Thoracic aorta (tissue), 2 donors: ENCODE measurements at places on chromosomes 2 and 18.

DNA sequence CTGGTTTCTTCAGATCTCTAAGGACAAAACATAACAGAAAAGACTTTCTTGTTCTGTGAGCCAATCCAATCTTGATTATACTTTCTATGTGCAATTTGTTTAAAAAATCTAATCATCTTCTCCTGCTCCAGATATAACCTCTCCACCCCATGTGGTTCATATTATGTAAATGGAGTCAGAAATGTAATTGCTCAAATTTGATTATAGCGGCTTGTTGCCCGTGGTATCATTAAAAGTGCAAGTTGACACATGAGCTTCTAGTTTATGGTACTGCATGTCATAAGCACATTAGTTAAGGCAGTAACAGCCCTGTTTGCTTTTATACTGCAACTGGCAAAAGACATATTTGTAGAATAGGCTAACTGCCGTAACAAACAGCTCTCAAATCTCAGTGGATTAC is 715.1 kb upstream of the CDH7 start:
- H3K36me3 ChIP-seq, result no peaks in the 10 kb centered on the region
- no peak overlapping the region for H3K27ac ChIP-seq
- no peaks in the 10 kb centered on the region for H3K27me3 ChIP-seq
- no peaks in the 10 kb centered on the region for H3K4me1 ChIP-seq

DNA sequence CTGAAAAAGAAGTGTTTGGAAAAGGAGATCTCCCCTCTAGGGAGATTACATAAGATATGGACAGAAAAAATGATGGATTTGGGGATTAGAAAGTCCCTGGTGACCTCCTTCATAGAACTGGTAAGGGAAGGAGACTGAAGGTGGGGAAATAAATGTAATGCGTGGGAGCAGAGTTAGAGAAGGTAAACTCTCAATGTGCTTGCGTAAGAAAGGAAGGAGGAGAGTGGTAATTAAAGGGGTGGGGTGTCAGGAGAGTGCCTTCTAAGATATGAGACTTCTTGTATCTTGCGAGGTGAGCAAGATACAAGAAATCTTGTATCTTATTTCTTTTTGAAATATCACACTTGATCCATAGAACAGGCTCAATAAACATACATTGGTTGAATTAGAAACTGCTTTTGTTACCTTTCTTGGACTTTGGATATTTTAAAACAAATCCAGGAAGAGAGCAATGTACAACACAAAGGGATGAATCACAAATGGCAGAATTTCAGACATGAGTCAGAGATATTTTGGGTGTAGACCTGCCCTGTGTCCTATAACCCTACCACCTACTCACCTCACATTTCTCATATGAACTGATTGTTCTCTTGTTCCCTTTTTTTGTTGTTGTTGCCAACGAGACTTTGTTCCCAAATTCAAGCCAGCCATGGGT is 342.4 kb downstream of the INSIG2 start:
- no peak overlapping the region for H3K27ac ChIP-seq
- no peaks in the 10 kb centered on the region for H3K4me1 ChIP-seq
- H3K36me3 ChIP-seq, result no peaks in the 10 kb centered on the region
- H3K27me3 ChIP-seq, result no peaks in the 10 kb centered on the region
- no peak for DNase-seq

- H3K27ac ChIP-seq, result no peak overlapping the region
- no peak for DNase-seq
- peaks cover 9% of the 10 kb centered on the region for H3K36me3 ChIP-seq
- no peaks in the 10 kb centered on the region for H3K4me1 ChIP-seq
Measured at GRCh38 chr2:174365571-174365970, 30.0 kb upstream of the SCRN3 start.

- H3K4me1 ChIP-seq, result peaks cover 69% of the 10 kb centered on the region
- no peak for DNase-seq
- no peaks in the 10 kb centered on the region for H3K27me3 ChIP-seq
- H3K27ac ChIP-seq, result peak overlapping the region; percentile 35
- H3K36me3 ChIP-seq, result no peaks in the 10 kb centered on the region
- no peak overlapping the region for H3K4me3 ChIP-seq
Measured at GRCh38 chr2:237726401-237726830, 72.2 kb upstream of the RBM44 start.

GRCh38 chr2:22520369-22521288 is 864.4 kb upstream of the KLHL29 start:
- no peaks in the 10 kb centered on the region for H3K36me3 ChIP-seq
- H3K27me3 ChIP-seq, result no peaks in the 10 kb centered on the region
- no peak overlapping the region for H3K4me3 ChIP-seq
- H3K4me1 ChIP-seq, result no peaks in the 10 kb centered on the region
- DNase-seq, result no peak
- no peak overlapping the region for H3K27ac ChIP-seq

DNA sequence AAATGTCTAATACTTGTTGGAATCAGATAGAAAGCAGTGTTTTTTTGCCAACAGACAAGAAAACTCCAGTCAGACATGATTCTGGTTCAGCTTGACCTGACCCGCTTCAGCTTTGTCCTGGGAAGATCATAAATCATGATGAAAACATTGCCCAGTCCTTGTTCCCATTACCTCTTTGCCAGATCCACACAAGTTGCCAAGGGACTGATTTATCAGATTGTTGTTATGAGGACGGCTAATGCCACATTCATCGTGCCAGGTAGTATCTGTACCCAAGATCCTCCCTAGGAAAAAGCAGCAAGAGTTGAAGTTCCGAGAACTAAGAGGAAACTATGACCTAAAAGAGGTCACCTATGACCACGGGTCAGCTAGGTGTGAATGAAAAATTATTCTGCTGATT is 39.0 kb downstream of the SLC40A1 start:
- DNase-seq, result no peak
- H3K4me3 ChIP-seq, result no peak overlapping the region
- H3K4me1 ChIP-seq, result peaks cover 58% of the 10 kb centered on the region
- no peaks in the 10 kb centered on the region for H3K36me3 ChIP-seq
- H3K27ac ChIP-seq, result peak overlapping the region; percentile 53

DNA sequence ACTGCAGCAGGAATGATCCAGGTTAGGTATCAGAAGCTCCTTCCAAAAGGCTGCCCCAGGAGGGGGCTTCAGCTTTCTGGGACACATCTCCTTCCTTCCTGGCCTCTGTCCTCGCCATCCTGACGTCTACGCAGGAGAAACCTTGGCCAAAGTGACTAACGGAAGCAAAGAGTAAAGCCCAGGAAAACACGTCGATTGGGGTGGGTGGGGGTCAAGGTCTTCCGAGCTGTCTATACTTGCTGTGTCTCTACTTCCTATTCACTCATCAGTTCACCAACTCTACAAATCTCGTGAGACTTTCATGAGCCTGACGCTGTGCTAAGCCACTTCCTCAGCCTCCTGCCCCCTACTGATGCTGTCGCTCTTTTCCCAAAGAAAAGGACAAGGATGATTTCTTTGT is 212.6 kb downstream of the TNS1 start:
- no peak for DNase-seq
- peak overlapping the region; percentile 68 for H3K27ac ChIP-seq
- H3K27me3 ChIP-seq, result no peaks in the 10 kb centered on the region
- peaks cover 24% of the 10 kb centered on the region for H3K36me3 ChIP-seq
- peak overlapping the region; percentile 47 for H3K4me3 ChIP-seq

GRCh38 chr2:239891698-239892097 is 133.4 kb downstream of the NDUFA10 start:
- DNase-seq, result no peak
- no peaks in the 10 kb centered on the region for H3K4me1 ChIP-seq
- H3K4me3 ChIP-seq, result no peak overlapping the region
- H3K36me3 ChIP-seq, result no peaks in the 10 kb centered on the region
- H3K27ac ChIP-seq, result no peak overlapping the region

- no peaks in the 10 kb centered on the region for H3K27me3 ChIP-seq
- H3K4me1 ChIP-seq, result no peaks in the 10 kb centered on the region
- H3K36me3 ChIP-seq, result no peaks in the 10 kb centered on the region
Measured at GRCh38 chr18:5461041-5461440, 82.8 kb downstream of the EPB41L3 start.

GRCh38 chr2:68103709-68104055 is 40.9 kb upstream of the C1D start:
- no peak overlapping the region for H3K4me3 ChIP-seq
- H3K27me3 ChIP-seq, result no peaks in the 10 kb centered on the region
- no peaks in the 10 kb centered on the region for H3K36me3 ChIP-seq
- no peaks in the 10 kb centered on the region for H3K4me1 ChIP-seq

- no peaks in the 10 kb centered on the region for H3K36me3 ChIP-seq
- peak overlapping the region; percentile 61 for H3K27ac ChIP-seq
- H3K4me1 ChIP-seq, result peaks cover 5% of the 10 kb centered on the region
- DNase-seq, result no peak
- no peaks in the 10 kb centered on the region for H3K27me3 ChIP-seq
Measured at GRCh38 chr18:8707556-8708300, 2.4 kb downstream of the MTCL1 start.

GRCh38 chr2:121918231-121918630 is 162.8 kb downstream of the TSN start:
- no peak for DNase-seq
- no peaks in the 10 kb centered on the region for H3K27me3 ChIP-seq
- no peaks in the 10 kb centered on the region for H3K4me1 ChIP-seq
- no peak overlapping the region for H3K27ac ChIP-seq
- H3K4me3 ChIP-seq, result no peak overlapping the region
- no peaks in the 10 kb centered on the region for H3K36me3 ChIP-seq

DNA sequence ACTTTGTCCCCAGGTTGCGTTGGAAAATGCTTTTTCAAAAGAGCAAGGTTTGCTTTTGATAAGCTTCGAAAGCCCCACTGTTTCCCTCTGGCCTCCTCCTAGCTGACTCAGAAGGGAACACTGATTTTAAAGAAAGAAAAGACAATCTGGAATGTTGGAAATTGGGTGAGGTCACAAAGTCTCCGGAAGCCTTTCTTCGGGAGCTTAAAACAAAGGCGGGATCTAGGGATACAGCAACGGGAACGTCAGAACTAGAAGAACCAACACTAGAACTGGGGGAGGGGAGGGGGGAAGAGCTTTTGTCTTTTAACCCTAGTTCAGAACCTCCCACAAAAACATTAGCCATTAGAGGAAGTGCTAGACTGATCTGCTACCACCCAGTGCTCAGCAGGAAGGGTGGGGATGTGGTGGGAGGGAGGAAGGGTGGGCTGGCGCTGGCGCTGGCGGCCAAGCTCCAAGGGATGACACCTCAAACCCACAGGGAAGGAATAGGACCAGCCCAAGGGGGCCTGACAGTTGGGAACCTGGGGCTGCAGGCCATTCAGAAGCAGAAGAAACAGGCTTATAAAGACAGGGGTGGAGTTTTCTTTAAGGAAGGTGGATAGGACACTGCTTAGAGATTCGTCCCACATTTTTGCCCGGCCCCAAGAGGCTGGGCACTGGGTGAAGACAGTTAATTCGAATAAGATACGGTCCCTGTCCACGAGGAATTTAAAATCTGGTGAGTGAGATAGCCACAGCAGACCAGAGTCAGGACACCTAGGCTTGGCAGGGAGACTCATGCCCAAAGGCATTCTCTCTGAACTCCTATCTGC is 1.7 kb downstream of the TMSB10 start:
- H3K4me3 ChIP-seq, result peak overlapping the region; percentile 97
- no peak for DNase-seq
- no peaks in the 10 kb centered on the region for H3K27me3 ChIP-seq

DNA sequence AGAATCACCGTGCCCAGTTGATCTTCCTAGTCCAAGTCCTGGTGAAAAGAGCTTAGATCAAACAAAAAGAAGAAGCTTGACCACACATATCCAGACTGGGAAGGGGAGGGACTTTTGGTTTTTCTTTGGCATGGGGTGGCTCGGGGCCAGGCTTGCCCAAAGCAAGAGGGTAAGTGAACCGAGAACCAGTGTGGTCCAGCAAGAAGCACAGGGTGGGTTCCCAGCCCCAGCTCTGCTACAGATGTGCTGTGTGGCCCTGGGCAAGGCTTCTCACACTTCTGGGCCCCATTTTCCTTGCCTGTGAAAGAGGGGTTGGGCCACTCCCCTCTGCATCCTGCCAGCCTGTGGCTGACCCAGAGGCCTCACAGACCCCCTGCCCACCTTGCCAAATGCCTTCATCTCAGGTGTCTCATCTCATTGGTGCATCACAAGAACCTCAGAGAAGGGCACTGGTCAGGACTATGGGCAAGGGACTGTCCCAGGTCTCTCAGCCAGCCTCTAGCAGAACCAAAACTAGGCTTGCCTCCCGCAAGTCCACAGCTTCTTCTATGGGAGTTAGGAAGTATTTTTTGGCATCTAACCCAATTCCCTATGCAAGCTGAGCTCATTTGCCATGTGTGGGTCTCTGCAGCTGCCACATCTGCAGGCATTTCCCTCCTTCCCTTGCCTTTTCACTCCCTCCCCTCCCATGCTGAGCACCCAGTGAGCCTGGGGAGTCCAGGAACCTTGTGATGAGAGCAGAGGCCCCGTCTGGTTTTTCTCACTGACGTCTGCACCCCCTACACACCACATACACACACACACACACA is 6.9 kb downstream of the ATP6V1B1 start:
- H3K4me1 ChIP-seq, result no peaks in the 10 kb centered on the region
- H3K36me3 ChIP-seq, result no peaks in the 10 kb centered on the region
- no peak overlapping the region for H3K4me3 ChIP-seq

DNA sequence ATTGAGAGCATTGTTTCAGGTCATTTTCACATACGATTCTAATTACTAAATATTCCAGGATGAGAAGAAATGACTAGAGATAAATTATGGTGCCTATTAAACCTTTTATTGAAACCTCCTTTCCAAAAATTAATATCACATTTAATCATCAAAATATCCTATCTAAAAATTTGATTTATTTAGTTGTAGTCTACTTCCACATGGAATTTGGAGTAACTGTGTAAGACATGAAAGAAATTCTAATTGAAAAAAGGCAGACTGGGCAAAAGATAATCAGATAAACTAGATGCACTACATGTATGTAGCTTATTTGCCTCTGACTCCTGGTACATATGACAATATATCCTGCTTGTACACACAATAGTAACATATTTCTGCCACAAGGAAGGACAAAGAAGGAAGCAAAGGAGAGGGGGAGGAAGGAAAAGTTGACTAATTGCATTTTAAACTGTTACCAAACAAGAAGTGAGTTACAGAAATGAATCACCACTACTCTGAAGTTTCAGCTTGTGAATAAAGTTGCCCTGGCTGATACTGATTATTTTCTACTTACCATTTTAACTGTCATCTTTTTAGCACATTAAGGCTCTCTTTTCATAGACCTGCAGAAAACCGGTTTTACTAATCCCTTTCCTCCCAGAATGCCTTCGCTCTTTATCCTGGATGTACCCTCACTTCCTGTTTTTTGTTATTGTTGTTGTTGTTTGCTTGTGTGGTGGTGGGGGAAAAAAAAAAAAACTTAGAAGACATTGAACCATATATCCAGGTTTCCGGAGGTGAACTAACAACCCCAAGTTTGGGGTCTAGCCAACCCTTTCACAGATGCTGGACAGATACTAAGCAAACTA is 28.4 kb downstream of the NRXN1 start:
- H3K4me3 ChIP-seq, result no peak overlapping the region
- no peaks in the 10 kb centered on the region for H3K4me1 ChIP-seq
- no peaks in the 10 kb centered on the region for H3K27me3 ChIP-seq
- no peaks in the 10 kb centered on the region for H3K36me3 ChIP-seq
- no peak overlapping the region for H3K27ac ChIP-seq

DNA sequence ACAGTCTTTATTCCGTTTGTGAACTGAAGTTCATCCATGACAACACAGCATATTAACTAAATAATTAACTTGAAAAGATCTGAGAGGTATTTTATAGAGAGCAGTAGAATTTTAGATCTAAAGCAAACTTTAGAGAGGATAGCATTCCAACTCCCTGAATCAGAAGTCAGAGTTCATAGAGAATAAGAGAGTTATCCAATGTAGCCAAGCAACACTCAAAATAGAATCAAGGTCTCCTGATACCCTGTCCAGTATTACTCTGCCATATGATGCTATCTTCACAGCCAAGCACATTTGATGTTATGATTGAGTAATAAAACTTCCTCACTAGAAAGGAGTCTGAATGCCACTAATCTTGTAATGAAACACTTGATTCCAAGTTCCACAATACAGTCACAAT is 55.5 kb downstream of the RIT2 start:
- no peaks in the 10 kb centered on the region for H3K27me3 ChIP-seq
- H3K27ac ChIP-seq, result no peak overlapping the region
- no peak for DNase-seq
- no peaks in the 10 kb centered on the region for H3K36me3 ChIP-seq
- H3K4me3 ChIP-seq, result no peak overlapping the region
